ENCODE measurements at places on chromosomes 13 and 19.
A peak's percentile ranks its signal among the peaks of the same experiment; 100 is the strongest.

- no peak for DNase-seq
Observed at GRCh38 chr13:36282821-36283432, 14.7 kb downstream of the CCDC169 start.

GRCh38 chr13:23384111-23384510, 49.4 kb downstream of the SACS start:
- no peak for DNase-seq

- DNase-seq: no peak
Observed at GRCh38 chr13:87355451-87355850, 315.7 kb upstream of the SLITRK5 start.

- no peak for DNase-seq
Observed at GRCh38 chr13:77502104-77502720, 33.3 kb upstream of the SCEL start.

DNA sequence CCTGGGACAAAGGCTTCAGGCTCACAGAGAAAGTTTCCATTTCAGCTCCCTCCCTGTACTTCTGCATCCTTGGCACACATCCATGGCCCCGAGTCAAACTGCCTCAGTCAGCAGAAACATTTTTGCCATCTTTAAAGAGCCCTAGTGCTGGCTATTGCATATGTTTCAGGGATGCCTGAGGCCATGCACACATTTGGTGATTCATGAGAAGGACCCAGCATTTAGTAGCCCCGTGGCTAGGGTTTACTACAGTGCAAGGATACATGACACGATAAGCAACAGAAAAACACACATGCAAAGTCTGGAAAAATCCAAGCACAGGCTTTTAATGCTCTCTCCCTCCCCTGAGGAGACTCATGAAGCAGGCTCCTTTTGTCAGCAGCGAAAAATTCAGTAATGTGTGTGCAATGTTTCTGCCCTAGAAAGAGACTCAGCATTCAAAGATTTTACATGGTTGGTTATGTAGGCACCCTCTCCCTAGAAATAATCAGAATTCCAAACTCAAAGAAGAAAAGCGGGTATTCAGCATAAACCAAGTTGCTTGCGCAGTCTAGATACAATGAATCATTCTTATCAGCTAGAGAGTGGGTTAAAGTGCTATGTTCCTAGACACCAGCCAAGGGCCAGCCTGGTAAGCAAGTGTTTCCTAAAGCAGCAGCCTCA, 17.6 kb downstream of the ACOD1 start:
- DNase-seq: no peak

DNA sequence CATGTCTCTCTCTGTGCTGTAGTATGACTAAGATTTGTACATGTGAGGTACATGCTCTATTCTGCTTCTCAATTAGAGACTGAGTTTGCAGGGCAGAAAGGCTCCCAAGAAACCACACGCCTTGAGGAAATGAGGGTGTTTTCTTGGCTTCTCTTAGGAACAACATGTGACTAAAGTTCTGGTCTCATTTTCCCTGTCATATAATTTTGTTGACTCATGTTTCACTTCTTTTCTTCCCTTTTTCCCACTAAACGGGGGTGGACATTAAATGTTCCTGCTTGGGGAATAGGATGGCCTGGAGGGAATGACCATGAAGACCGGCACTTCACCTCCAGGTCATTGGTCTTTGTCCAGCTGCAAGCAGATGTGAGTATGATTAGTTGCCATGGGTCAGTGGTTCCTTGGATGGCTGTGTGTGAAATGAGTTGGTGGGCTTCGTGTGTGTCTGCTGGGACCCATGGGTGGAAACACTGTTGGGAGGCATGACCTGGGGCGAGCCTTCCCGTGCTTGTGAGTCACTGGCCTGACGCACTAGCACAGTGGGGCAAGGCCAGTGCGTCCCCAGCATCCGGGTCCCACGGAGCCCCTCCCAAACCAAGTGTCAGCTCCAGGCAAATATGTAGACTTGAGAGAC, 56.6 kb downstream of the COL4A1 start:
- DNase-seq: no peak

GRCh38 chr19:10565567-10566407, at the start of gene KRI1:
KRI1 (minus strand) TSS chr19:10566010; CDS start chr19:10565999, 11 bp downstream.
- DNase-seq: peak; percentile 98

DNA sequence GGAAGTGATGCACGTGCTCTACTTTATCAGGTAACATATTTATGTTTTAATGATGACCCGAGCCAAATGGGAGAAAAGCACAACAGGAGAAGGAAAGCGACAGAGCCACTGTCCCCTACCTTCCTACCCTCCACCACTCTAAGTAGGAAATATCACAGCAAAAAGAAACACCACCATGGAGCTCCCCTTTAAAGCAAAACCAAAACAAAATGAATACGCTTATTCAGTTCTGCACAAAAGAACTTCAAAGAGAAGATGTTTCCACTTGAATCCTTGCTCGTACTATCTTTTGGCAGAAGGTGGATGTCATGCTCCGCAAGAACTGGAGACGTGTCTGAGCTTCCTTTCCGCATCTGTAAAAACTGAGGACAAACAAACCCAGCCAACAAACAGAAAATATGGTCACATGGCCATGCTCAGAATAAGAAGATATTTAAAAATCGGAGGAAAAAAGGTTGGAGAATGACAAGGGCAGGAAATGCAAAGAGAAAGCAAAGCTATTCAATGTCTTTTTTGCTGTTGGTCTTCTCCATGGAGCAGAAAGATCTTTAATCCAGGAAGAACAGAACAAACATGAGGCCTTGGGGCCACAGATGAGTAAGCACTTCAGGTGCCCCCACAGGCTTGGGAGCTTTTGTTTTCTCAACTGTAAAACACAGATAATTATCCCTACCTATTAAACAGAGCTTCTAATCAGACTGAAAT, 19.5 kb downstream of the N4BP2L1 start:
- no peak for DNase-seq
